OCI-LY7 (cell line): ENCODE measurements at places on chromosomes 5 and 9. TPM values are rescaled to one million over a fixed set of nuclear protein-coding genes. Genes with fewer than 3 reads are reported as not detected.

- DNase-seq = no peak
These were observed 78.3 kb upstream of the TRIO start for GRCh38 chr5:14064841-14065240.

- no peak for DNase-seq
These were observed 397.5 kb downstream of the MLLT3 start for GRCh38 chr9:20224756-20225155.

FRMPD1 gene
- not detected in 2 replicates for total RNA-seq

LTC4S gene
- 4.0 and 4.5 TPM in 2 replicates for total RNA-seq

GRCh38 chr5:80763873-80764647 lies 109.3 kb upstream of the DHFR start:
- no peak for DNase-seq

DNA sequence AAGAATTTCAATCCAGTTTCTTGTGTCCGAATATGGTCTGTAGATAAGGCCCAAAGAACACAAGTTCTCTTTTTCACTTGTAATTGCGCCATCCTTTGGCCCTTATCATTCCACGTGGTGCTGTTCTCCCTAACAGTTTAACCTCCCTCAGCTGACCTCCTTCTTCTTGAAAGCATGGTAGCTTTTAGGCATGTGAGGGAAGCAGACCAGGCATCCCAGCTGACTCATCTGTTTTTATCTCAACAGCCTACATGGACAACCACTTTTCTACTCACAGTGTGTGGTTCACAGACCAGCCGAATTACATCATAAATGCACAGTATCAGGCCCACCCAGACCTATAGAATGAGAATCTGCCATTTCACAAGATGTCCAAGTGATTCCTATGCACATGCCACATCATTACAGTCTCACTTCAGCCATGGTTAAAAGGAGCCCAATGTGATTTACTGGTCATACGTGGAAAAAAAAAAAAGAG lies 26.9 kb upstream of the PLIN2 start:
- DNase-seq = no peak

DNA sequence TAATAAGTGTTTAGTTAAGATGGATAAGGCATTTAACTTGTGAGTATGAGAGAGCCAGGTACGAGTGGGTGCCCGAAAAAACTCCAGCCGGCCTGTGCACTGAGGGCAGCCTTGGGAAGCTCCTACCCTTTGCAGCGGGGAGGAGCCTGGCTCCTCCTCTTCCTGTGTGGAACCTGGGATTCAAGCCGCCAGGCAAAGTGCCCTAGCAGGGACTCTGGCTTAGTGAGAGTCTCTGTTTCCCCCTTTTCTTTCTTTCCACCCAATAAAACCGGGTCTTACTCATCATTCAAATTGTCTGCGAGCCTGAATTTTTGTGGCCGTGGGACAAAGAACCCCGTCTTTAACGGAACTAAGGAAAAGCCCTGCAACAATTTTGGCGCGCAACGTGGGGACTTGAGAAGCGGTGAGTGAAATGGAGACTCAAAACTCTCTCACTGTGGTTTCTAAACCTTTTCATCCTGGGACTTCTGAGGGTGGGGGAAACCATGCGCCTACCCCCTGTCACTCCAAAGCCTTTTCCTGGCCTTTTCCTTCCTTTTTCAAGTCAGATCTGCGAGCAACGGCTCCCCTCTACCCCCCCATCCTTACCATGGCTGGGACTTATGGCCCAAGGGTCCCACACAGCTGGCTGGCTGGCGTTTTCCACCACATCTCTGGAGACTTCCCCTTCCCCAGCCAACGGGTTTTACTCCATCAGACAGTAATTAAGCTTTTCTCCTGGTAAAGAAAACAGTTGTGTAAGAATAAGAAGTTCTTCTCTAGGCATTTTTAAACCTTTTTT lies 535.7 kb upstream of the ACO1 start:
- DNase-seq = no peak

- no peak for DNase-seq
These were observed 37.8 kb downstream of the ICE1 start for GRCh38 chr5:5460311-5460710.

FOXD4L6 gene
- 0.29 TPM in 1 of 2 replicates, not detected in the other for total RNA-seq

DNA sequence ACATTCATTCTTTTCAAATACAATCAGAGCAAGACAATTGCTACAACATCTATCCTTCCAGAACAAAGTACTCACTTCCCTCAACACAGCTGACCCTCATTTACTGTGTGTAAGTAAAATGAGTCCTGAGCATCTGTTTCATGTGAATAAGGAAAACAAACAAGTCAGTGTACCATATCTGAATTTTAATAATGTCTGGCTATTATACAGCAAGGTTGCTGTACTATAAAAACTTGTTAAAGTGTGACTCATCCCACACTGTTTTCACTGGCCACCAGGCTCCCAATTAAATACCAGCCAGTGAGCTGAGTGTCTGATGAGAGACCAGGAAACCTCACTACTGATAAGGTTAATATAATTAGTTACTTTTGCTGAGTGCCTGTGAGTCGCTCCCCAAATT lies 339.8 kb downstream of the AGTPBP1 start:
- no peak for DNase-seq

CCNJL gene
- not detected in 2 replicates for total RNA-seq

SPINK7 gene
- total RNA-seq = not detected in 2 replicates

GRCh38 chr5:172923539-172923938 lies 35.7 kb upstream of the RPL26L1 start:
- no peak for DNase-seq

ANKRD31 gene
- total RNA-seq = 0.13 TPM in 1 of 2 replicates, not detected in the other
